ENCODE measurements at places on chromosomes 1 and 21. TPM values are rescaled to one million over a fixed set of nuclear protein-coding genes. Genes with fewer than 3 reads are reported as not detected.

DNA sequence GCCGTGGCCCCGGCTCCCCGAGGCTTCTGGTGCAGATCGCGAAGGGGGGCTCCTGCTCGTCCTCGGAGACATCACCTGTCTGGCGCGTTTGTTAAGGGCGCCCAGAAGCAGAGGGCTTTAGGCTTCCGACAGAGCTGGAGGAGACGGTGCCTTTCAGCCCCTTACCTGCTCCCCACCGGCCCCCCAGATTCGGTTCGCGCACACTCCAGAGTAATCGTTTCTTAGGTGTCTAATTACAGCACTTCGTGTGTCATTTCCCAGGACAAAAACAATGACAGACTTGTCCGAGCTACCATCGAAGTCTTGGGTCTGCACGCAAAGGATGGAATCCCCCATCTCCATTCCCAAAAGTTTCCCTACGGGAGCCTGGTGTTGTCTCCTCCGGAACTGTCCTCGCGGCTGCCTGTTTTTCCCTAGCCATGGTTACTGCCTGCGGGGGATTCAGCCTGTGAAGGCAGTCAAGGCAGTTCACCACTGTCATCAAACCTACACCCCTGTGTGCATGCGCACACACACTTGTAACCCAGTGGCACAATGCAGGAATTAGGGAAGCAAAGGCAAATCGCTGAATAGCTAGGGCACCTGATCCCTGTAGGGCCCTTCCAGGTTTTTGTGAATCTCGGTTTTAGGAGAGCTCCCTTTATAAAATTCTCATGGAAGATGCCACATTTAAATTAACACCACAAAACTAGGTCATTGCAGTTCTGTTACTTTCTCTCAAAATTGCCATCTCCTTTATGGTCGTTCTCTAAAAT is 738 bp upstream of the CDC42BPA start:
- DNase-seq, result peak; percentile 55

DNA sequence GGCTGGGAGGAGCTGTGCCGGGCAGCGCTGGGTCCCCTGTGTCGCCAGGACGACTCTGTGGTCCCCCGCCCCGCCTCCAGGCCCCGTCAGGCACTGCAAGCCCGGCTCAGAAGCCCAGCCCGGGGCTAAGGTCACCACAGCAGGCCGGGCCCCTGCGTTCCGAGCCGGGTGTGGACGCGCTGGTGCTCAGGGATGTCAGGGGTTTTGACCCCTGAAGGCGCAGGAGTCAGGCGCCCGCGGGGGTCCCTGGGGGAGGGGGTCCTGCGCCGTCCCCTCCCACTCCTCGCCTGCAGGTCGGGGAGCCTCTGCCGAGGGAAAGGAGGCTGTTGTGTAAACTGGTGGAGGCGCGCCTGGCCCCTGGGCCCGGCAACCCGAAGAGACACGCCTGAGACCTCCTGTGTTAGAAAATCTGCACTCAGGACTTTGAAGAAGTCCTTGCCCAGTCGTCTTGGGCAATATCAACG is 23.7 kb upstream of the TMEM54 start:
- DNase-seq, result peak; percentile 77

DNA sequence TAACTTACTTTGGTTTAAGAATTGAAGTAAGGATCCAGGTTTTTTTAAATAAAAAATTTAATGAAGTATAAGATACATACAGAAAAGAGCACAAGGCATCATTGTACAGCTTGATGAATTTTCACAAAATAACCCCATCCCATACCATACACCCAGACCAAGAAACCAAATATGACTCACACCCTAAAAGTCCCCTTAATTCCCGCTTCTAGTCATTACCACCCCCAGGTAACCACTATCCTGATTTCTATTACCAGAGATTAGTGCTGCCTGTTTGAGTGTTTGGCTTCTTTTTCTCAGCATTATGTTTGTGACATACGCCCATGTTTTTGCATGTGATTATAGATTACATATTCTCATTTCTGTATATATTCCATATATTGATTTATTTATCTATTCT is 98.5 kb upstream of the HIVEP3 start:
- DNase-seq, result no peak

GRCh38 chr1:65437616-65438015 is 17.1 kb downstream of the LEPR start:
- DNase-seq, result no peak

DNA sequence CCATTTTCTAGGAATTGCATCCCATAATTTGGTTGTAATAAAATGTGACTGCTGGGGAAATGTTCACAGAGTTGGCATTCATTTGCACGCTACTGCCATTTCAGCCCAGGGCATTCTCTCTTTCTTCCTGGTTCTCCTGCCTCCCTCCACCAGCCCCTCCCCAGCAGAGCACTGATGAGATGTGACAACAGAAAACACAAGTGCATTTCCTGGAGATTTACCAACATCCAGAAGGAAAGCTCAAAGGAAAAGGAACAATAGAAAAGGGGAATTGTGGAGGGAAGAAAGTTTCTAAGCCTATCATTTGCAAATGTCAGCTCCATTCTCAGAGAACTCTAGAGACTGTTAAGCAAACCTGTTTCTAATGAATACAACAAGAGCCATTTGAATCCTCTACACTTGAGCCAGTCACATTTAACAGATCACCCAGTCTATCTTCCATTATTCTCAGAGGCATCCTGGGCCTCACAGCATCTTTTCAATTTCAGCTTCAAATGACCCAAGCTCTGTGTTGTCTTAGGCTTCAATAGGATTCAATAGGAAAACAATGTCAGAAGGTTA is 395.6 kb upstream of the PBX1 start:
- DNase-seq, result no peak

DNA sequence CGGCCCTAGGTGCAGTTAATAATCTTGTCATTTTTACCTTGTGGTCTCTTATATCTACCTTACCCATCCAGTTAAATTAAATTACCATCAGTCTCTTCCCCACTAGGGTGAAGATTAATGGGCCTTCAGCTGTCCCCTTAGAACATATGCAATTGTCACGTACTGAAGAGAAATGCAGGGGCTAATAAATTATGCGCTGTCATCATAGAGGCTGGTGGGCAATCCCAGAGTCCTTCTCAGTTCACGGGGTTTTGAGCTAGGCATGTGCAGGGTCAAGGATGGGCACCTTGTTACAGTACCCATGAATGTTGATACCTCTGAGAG is 35.8 kb downstream of the HLX start:
- DNase-seq, result no peak

DNA sequence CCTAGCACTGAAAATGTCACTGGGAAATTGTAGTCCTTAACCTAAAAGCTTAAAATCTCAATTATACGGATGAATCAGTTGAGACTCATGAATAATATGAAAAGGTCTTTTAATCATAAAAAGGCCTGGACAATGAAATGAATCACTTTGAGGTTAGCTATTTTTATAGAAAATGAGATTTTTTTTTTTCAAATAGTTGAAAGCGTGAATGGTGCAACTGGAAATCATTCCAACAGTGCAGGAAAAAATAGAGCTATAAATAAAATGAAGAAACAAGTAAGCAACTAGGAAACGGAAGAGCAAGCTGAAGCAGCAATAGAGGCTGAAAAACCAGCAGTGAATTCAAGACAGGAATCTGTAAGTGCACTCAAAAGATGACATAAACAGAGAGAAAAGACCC is 142.9 kb downstream of the BACH1 start:
- DNase-seq, result no peak

DNA sequence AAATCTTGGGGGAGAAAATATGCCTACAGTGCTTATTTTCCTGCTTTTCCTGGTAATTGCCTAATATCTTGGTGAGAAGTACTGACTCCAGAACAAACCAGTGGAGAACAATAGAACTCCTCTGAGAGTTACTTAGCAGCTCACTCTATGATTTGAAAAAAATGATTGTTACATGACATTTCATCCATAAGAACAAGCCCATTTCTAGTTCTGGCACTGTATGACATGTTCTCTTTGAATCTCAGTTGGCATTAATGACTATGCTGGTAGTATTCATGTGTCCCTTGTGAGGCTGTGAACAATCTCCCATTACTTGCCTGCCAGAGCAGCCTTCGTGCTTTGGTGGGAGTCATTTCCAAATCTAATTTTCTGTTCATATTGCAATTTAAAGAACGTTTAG is 58.0 kb downstream of the CLIC4 start:
- no peak for DNase-seq

- peak; percentile 24 for DNase-seq
Observed at GRCh38 chr1:8027748-8028570, 1.9 kb upstream of the ERRFI1 start.

DNA sequence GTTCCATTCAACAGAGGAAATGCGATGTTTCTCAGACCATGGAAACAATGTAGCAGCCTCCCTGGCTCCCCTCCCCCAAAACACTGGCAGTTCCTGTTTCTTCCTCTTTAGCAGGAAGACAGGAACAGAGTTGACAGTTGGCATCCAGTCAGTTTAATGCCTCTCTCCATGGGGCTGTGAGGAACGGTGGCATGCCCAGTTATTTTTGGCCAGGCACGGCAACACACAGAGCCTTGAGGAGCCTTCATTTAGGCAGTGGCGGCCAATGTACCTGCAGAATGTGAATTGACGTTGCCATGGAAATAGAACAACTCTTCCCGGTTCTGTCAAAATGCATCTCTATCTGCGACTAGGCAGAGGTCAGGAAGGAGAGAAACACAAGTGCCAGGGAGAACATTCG is 330.6 kb downstream of the DSCAM start:
- DNase-seq, result no peak

DNA sequence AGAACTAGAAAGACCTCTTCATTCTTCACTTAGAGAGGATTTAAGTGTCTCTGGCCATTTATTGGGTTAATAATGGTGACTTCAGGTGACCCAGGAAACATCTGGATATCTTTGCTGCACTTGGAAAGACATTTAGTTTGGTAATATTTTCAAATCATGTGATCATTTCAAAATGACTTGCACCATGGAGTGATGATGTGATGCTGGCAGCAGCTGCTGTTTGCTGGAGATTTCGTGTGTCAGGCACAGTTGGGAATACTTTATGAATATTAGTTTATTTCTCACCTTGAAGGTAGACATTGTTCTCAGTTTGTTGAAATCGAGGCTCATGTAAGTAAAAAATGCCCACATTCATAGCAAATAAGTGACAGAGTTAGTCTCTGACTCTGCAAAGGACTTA is 236.0 kb downstream of the DISC1 start:
- DNase-seq, result no peak

GRCh38 chr1:13703558-13704490 is 3.8 kb downstream of the PRDM2 start:
- no peak for DNase-seq

DNA sequence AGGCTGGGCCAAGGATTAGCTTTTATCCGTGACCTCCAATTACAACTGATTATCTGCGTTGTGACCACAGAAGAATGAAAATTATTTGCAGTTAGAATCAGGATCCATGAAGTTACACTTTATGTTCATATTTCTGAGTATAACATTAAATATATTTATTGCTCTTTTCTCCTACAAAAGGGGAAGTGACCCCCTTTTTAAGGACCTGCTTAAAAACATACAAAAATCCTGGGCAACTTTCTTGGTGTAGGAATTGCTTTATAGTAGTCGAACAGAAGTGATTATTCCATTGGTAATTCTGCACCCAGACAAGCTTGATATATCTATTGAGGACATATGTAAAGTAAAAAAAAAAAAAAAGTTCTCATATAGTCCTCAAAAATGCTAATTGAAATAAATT is 208.7 kb downstream of the MRPL39 start:
- DNase-seq, result no peak

DNA sequence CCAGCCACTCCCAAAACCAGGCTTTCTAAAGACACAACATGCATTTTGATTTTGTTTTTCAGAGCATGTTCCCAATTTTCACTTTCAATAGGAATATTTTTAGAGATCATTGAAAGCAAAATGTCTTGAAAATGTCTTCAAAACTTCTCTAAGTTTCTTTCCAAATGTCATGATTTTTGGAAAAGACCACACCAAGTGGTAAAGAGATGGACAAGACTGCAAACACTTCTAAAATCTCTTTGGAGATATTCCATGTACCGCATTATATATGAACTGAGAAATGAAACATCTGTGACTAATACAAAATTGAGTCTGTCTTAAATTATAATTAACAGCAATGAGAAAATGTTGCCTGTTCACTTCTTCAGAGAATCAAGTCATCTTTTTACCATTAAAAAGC is 418.0 kb upstream of the PKN2 start:
- DNase-seq, result no peak

GRCh38 chr1:52345252-52345651 is 20.8 kb downstream of the CC2D1B start:
- DNase-seq, result no peak

GRCh38 chr1:94825936-94826335 is 5.8 kb downstream of the SLC44A3 start:
- no peak for DNase-seq

GRCh38 chr1:243931957-243932356 is 81.9 kb upstream of the AKT3 start:
- DNase-seq, result no peak

DNA sequence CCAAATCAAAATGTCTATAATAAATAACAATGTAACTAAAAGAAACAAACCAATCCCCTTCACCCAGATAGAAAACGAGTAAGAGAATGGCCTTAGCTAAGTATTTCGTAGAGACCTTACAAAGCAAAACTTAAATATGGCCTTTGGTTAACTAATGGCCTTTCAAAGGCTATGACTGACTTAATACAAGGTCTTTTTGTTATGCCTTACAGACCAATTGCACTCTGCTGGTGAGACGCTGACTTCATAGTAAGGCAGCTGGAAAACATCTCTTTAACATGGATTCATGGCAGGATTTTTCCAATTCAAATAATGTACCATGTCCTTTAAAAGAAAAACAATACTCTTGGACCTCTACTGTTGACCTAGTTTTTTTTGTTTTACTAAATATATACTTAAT is 15.8 kb upstream of the TBCE start:
- DNase-seq, result no peak

DNA sequence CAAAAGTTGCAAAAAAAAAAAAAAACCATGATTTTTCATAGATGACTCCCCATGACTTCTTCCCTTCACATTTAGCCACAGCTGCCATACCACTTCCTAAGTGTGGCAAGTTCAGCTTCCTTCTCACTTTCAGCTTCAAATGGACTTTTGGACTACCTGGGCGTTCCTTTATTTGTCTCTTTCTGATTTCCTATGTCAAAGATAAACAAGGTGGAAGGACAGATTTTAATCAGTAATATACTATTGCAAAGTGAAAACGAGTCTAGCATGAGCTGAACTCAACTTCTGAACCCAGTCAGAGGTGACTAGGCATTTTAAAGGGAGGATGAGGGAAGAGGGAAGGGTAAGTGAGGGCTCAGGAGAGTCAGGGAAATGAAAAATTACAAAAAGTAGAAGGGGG is 14.4 kb upstream of the SCCPDH start:
- no peak for DNase-seq

- DNase-seq, result no peak
Observed at GRCh38 chr1:2460203-2460602, 15.9 kb upstream of the PLCH2 start.

DNA sequence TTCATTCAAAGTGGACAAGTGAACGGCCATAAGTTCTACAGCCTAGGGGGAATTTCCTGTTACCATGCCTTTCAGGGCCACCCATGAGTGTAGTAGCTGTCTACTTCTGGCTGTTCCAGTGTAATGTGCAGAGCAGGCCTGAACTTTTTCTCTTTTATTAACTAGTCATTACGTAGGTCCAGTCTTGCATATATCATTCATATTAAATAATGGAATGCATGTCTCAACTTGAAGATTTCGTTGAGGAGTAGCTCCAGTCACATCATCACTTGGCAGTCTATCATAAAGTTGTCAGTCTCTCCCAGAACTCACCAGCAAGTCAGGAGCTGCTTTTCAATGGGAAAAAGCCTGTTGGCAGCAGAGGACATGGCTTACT is 12.0 kb upstream of the GIPC2 start:
- no peak for DNase-seq

SMPDL3B gene
- total RNA-seq, result 11.3 TPM

NBPF6 gene
- total RNA-seq, result 0.84 TPM

CFH gene
- total RNA-seq, result not detected

CFAP107 gene
- not detected for total RNA-seq

ZBTB21 gene
- 23.3 TPM for total RNA-seq

FNDC10 gene
- 15.6 TPM for total RNA-seq

CALML6 gene
- total RNA-seq, result 1.2 TPM
